ENCODE measurements at places on chromosomes 5 and 9. TPM values are rescaled to one million over a fixed set of nuclear protein-coding genes. Genes with fewer than 3 reads are reported as not detected.

The LCN10 gene
- 21.5 TPM for total RNA-seq

The SPATA31C1 gene
- total RNA-seq, result not detected

The ADAMTSL1 gene
- total RNA-seq, result 1.1 TPM

DNA sequence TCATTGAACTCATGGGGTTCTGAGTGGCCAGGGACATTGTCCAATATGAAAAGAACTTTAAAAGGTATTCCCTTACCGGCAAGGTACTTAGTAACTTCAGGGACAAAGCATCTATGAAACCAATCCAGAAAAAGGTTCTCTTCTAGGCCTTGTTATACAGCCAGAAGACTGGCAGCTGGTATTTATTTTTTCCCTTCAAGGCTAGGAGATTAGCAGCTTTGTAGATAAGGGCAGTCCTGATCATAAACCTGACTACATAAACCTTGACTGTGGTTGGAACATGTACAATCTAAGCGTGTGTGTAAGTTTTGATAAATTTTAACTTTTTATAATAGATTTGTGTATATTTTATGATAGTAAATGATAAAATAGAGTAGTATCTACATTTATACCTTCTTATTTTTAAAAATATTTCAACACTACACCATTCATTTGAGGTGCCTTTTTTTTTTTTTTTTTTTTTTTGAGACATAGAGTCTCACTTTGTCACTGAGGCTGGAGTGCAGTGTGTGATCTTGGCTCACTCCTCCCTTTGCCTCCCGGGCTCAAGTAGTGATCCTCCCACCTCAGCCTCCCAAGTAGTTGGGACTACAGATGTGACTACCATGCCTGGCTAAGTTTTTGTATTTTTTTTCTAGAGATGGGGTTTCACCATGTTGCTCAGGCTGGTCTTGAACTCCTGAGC, 24.5 kb downstream of the RANBP17 start:
- no peak for DNase-seq

DNA sequence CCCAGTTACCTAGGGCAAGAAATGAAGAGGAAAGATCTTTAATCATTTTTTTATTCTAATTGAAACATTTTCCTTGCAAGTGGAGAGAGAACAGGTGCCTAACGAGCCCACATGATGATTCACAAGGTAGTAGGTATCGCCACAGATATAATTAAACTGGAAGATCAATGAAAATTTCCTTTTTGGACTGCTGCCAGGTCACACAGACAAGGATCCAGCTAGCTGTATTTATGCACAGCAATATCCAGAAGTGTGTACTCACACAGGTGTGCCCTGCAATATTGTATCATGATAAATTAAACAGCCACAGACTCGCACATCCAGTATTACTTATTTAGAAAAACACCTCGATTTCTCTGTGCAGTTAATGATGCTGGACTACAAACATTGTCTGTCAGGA, 294.0 kb upstream of the SMARCA2 start:
- DNase-seq, result no peak

DNA sequence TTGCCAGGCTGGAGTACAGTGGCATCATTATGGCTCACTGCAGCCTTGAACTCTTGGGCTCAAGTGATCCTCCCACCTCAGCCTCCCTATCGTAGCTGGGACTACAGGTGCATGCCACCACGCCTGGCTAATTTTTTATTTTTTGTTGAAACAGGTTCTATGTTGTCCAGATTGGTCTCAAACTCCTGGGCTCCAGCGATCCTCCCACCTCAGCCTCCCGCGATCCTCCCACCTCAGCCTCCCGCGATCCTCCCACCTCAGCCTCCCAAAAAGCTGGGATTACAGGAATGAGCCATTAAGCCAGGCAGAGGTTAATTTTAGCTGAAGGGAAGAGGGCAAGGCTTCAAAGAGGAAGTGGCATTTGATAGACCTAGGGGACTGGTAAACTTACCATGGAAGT, 32.8 kb upstream of the CCNB1 start:
- no peak for DNase-seq

GRCh38 chr9:129567842-129568559, 52.9 kb downstream of the C9orf50 start:
- no peak for DNase-seq

DNA sequence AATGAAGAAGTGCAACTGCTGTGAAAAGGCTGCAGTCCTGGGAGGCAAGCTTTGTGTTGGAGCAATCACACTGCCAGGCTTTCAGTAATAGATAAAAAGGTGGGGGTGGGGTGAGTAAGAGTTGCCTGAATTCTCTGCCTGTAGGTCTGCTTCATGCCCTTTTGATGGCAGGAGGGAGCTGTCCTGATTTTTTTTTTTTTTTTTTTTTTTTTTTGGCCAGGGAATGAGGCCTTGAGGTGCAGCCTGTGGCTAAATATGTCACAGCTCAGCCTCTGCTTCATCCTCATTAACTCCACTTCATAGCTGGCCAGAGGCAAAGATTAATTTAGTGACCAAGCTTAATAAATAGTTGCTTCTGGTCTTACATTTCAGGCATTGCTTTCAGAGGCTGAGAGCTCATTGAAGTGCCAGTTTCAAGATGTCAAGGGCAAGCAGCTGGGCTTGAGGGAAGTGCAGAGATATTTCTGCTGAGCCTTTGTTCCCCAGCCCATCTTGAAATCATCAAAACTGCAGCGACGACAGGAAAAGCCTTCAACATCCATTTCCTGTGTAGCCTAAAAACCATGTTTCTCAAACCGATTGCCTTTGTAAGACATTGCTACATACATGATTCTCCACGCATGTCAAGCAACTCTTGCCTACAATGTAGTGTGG, 134.7 kb downstream of the MACIR start:
- DNase-seq, result peak; percentile 29

- DNase-seq, result no peak
Measured at GRCh38 chr5:64767959-64768357, 533 bp downstream of the SREK1IP1 start.

GRCh38 chr5:31942546-31942945, 231.6 kb downstream of the GOLPH3 start:
- DNase-seq, result no peak

GRCh38 chr5:149617760-149618306, 36.5 kb downstream of the ARHGEF37 start:
- DNase-seq, result no peak

GRCh38 chr9:37852222-37852621, 51.6 kb downstream of the DCAF10 start:
- DNase-seq, result no peak

- DNase-seq, result peak; percentile 27
Measured at GRCh38 chr5:175059687-175060211, 335.4 kb downstream of the MSX2 start.

DNA sequence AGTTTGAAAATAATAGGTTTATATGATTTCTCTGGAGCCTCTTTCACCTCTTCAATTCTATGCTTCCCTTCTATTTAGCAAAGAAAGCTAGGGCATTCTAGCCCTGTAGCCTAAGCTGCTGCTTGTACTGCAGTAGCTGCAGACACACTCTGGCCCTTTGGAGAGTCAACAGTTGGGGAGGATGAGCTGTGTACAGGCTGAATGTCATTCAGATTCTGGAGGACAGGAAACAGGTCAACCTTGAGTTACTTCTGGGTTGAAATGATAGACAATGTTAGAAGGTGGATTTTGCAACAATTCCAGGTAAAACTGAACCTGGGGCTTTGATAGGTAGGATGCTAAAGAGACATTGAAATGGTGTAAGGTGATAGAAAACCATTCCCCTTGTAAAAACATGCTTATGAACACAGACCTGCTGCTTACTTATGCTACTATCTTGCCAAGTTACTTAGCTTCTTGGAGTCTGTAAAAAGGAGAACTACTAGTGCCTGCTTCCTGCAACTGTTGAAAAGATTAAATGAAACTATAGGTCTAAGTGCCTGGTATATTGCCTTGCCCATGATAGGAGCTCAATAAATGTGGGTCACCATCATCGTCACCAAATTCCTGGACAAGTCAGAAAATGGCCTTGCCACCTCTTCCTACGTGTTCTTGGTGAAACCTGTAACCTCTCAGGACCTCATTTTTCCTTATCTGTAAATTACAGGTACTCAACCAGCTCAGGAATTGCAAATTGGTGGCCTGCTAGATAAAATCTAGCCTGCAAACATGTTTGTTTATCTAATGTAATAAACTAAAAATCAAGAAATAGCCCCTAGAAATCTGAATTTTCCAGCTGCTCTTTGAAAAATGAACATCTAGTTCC, 83.7 kb downstream of the GALNT10 start:
- no peak for DNase-seq

DNA sequence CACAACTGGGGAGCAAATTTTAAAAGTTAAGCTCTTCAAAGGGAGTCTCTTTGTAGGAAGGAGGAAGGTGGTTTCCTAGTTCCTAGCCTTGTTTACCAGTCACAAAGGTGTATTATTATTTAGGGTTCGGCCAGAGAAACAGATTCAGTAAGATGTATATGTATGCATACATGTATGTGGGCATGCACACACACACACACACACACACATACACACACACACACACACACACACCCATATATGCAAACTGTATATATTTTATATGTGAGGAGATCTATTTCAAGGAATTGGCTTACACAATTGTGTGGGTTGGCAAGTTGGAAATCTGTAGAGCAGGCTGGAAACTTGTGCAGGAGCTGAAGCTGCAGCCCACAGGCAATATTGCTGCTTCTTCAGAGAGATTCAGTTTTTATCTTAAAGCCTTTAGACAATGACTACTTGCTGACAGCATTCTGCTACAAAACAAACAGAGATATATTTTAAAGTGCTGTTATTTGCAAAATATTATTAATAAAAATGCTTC, 75.3 kb upstream of the DNAH5 start:
- no peak for DNase-seq

DNA sequence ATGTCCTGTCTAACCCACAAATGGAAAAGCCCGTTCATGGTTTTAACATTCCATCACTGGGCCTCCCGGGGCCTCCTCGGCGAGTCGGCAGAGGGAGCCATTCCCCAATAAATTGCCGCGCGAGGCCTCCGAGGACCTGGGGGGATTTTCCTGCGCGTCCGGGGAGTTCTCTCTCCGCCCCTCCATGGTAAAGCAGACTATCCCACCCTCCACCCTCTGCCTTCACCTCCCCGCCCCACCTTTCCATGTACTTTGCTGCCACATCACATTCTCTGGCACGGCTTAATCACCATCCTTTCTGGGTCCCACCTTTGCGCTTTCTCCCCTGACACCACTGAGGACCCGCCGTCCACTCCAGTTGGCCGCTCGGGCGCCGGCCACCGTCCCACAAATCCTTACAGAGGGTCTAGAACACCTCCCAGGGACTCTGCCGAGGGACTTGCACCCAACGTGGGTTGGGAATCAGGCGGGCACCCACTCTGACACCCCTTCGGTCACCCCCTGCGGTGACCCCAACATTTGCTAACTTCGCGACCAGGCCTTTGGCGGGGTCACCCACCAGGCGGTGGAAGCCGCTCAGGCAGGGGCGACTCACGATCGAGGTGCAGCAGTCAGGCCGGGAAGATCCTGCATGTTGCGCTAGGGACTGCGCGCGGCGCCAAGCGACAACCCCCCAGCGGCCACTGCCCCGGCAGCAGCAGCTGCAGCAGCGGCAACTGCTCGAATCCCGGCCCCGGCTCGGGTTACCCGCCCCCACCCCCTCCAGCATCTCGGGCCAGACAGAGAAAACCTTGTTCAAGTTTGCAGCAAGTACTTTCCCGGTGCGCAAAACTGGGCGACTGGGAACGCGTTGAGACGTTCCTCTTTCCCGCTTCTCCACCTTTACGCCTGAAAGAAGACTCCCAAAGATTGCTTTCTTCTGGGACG, at the start of gene MEGF10:
MEGF10 (plus strand) TSS at position 778 of the 927 bp plus-strand sequence. CDS start 40,513 bp downstream, outside the sequence.
- DNase-seq, result no peak

DNA sequence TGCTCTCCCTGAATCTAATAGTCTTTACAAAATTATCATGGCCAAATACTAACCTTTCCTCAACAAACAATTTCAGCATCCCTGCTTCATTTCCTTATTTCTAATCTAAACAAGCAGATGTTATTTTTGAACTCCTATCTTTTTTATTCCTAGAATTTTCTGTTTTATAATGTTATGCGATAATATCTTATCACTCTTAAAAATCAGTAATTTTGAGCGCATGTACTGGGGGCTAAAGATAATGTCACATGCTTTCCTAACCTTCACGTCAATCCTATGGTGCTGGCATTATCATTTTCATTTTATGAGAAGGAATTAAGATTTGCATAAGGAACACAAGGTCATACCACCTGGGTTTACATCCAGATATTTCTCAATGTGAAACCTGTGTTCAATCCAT, 648.0 kb downstream of the BRINP1 start:
- DNase-seq, result no peak

- DNase-seq, result no peak
Measured at GRCh38 chr5:127143722-127144121, 70.4 kb upstream of the C5orf63 start.

DNA sequence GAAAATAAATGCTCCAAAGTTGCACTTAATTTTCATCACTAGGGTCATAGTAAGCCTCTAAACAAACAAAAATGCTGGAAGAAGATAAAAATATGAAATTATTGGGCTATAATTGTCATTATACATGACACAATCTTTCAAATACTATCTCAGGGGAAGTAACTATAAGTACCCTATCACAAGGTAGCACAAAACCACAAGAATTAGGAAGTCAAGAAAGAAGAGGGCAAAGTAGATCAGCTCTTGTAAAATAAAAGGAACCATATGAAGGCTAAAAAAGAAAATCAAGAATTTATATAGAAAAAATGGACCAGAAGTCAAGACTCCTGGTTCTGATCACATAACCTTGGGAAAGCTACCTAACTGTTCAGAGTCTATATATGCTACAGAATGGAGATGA, 48.1 kb downstream of the DIAPH1 start:
- no peak for DNase-seq

DNA sequence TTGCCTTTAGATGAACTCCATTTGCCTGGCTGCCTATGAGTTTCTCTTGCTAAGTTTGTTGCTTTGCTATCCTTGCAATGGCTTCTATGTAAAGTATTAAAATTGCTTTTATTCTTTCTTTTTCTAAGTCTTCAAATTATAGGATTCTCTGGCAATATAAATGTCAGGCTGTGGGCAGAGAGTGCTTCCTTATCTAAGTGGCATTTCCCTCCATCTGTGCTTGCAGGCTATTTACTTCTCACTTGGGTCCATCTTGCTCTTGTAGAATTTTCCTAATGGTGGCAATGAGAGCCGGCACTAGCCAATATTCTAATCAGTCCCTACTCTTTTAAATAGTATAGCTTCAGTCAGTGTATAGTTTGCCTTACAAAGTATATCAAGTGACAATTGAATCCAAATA, 63.3 kb downstream of the FAM174A start:
- no peak for DNase-seq

DNA sequence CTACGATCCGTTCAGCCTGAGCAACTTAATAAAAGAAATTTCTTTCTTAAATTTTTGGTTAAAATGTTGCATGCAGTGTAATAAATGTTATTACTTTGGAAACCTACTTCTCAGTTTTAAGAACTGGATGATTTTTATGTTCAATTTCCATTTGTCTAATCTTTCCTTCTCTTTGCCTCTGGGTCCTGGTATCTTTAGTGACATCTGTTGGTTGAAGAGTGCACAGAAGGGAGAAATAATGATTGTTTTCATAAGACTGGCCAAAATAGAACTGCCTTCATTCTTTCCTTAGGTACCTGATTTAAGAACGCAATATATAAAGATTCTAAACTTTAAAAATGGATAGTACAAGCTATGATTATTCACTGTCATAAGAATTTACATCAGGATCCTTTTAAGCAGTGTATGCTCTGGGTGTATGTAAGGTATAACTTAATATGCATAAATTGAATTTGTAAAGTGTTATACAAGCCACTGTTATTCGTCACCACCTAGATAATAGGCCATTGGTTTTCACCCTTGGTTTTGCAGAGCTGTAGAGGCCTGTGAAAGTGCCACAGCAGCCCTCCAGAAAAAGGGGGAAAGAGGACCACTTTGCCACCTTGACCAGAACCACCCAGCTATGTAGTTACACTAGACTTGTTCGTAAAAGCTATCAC, 82.8 kb upstream of the TLX3 start:
- no peak for DNase-seq
